ENCODE measurements at places on chromosomes 7 and 10. TPM values are rescaled to one million over a fixed set of nuclear protein-coding genes. Genes with fewer than 3 reads are reported as not detected.

DNA sequence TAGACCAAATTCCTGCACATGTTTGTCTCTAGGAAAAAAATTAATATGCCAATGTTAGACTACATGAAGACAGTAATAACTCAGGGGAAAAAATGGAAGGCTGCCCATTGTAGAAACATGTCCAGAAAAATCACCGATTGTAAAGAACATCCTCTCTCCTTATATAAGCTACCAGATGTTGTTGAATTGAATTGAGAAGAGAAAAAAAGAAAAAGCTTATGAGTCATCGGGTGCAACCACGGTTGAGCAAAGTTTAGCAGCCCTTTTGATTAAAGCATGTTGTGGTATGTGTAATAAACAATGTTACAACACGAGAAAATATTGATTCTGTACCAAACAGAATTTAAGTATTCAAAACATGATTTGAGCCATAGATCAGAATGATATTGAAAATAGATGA lies 102.3 kb upstream of the ARHGAP21 start:
- DNase-seq = no peak

GRCh38 chr7:17329440-17329839 lies 31.0 kb downstream of the AHR start:
- DNase-seq = no peak

DNA sequence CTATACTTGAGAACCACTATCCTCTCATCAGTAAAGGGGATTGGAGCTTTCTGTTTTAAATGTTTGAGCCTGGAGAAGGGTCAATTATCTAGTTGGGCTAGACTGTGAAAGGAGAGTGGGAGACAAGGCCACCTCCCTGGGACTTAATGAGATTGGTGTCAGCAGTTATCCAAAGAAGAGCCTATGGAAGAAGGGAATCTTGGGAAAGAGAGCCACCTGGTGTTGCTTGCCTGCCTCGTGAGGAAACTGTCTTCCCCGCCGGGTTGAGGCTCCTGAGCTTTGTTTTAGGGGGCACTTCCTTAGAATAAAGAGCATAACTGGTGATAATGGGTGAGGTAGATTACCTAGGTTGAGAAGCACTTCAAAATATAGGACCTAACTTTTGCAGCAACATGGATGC lies 32.0 kb upstream of the ABCB4 start:
- no peak for DNase-seq

DNA sequence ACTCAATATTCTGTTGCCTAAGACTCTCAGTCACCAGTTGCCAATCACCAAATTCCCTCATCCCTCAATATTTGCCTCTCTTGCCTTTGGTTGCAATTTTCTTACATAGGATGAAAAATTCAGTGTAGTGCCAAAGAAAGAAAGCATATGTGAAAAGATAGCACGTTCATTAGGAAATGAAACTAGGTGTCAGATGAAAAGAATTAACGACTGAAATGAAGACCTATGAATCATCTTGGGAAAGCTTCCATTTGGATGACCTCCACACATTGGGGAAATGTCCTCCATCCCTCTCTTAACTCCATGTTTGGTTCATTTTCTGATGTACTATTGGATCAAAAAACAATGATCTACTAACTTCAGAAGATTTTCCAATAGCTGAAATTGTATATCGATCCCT lies 145.1 kb upstream of the MEOX2 start:
- no peak for DNase-seq

GRCh38 chr10:112227331-112227987 lies 43.9 kb upstream of the GPAM start:
- no peak for DNase-seq

Gene TRIM50
- not detected for total RNA-seq

- DNase-seq = no peak
These were observed 563.1 kb downstream of the LRMDA start for GRCh38 chr10:75994357-75995040.

DNA sequence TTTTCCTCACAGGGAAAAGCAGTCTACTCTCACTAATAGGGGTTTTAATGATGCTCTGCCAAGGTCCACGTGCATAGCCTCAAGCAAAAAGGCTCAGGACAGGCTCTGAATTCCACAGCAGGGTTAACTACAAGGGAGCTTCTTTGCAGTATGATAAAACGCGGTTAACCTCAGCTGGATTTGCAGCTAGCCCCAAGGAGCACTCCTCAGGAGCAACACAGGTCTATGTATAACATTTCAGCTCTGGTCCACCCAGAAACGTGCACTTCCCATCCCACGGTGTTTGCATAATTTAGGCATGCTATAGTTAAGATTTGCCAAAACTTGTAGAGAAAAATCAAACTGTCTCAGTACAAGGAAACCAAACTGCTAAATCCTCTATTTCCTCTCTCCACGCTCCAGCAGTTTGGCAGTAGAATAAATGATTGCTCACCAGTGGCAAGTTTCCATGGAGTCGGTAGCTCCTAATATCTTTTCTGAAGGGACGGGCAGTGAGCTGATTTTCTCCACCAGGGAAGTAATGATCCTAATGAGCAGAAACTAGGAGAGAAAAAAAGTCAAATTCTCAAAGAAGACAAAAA lies 13.1 kb upstream of the ASB4 start:
- no peak for DNase-seq

Gene CELF2
- total RNA-seq = 102 TPM

DNA sequence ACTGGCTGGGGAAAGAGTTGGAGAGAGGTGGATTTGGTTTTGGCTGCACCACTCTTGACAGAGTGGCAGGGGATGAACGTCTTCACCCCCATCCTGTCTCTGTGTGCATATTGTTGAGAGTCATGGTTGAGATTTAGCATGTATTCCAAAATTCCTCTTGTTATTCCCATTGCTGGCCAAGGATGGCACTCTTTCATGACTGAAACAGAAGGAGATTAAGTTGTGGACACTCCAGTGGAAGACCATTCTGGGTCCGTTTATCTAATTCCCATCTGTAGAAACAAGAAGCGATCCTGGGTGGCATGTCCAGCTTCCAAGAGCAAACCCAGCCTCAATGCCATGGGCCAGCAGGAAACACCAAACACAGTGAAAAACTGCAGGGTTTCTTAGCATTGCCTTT lies 469.0 kb upstream of the IGFBP3 start:
- no peak for DNase-seq

DNA sequence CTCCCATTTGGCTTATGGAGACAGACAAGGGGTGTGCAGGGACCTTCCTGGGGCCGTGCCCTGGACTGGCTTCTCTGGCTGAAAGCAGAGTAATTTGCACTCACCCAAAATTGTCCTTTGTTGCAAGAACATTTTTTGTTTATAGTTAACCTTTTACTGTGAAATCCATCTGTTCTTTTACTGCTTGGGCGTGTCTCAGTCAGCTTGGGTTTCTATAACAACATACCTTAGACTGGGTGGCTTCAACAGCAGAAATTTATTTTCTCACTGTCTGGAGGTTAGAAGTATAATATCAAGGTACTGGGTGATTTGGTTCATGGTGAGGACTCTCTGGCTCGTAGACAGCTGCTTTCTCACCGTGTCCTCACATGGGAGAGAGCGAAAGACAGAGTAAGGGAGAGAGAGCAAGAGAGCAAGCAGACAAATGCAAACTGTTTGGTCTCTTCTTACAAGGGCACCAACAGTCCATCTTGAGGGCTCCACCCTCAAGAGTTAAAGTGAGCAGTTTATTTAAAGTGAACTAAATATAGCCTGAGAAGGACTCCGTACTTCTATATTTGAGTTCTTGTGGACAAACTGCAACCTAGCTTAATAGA lies 131.0 kb upstream of the NPY start:
- no peak for DNase-seq

Data from activated CD4-positive, alpha-beta T cell treated with anti-CD3 and anti-CD28 coated beads for 36 hours (primary cell).